ENCODE measurements at places on chromosomes 5 and 9.

DNA sequence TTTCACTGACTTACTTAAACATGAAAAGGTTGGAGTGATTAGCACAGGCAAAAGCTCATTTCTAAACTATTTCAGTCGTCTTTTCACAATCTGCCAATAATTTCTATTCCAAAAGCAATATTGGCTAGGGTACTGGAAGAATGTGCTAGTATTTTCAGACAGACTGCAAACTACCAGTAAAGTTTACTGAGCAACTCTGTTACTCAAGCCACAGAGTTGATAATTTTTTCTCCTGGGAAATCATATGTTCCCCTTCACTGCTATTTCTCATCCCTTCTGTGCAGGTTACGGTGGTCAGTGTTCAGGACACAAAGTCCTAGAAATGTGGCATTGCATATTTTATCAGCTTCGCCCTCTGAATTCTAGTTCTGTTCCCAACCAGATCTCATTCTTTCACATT lies 343.3 kb upstream of the TNC start:
- no peak for DNase-seq

DNA sequence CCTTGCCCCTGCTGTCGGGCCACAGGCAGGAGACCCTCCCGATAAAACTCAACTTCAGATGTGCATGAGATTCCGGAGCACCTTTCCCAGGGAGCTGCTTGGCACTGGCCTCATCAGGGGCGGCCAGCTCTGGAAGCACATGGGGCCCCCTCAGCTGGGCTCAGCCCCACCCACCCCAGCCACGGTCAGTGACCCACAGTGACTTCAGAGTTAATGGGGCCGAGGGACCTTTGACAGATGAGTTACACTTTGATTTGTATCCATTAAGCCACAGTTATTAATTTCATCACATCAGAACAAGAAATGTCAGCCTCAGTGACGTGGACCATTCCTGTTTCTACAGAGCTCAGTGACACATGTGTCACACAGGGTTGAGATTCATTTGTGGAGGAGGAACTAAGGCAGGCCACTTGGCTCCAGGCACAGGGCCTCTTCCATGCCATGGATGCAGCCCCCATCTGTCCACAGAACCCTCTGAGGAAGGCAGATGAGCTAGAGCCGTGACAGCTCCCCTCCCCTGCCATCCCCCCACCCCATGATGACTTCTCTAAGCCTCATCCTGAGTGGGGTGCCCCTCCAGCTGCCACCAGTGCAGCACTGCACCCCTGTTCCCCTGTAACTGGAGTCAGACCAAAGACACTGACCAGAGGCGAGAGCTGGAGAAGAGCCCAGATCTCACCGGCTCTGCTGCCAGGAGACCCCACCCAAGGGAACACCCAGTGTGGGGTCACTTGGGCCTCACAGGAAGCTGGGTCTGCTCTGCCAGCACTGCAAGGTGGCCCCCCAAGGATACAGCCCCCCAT lies 69.4 kb upstream of the ADAMTS2 start:
- no peak for DNase-seq

- DNase-seq = no peak
Measured at GRCh38 chr5:32462618-32463017, 18.1 kb upstream of the ZFR start.

- DNase-seq = no peak
Measured at GRCh38 chr5:149552553-149553160, 1.4 kb upstream of the CSNK1A1 start.

DNA sequence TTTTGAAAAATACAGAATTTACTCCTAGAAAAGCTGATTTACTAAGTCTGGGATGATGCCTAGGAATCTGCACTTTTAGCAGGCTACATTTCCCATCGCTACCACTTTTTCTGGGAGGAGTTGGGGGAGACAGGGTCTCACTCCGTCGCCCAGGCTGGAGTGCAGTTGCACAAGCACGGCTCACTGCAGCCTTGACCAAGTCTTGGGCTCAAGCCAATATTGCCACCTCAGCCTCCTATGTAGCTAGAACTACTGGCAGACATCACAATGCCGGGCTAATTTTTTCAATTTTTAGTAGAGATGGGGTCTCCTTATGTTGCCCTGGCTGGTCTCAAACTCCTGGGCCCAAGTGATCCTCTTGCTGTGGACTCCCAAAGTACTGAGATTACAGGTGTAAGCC lies 85.9 kb downstream of the NR6A1 start:
- DNase-seq = no peak

DNA sequence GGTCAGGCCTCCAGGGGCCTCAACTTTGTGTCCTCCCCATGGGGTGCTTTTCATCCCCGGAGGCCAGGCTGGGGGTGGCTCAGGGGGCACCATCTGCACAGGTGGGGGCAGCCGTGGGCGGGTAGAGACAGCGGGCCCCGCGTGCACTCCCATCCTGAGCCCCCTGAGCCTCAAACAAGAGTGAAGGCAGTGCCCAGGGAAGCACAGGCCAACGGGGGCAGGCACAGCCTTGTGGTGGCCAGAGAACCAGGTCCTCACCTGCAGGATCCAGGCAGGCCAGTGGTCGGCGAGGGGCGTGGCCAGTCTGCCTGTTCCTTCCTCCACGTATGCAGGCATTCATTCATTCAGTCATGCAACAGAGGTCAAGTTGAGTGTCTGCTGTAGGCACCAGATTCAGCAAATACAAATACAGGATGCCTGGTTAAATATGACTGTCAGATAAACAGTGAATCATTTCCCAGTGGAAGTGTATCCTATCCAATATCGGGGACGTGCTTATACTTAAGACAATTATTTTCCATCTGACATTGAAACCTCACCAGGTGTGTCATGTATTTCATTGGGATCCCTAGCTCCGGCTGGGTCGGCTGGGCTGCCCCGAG lies 22.3 kb downstream of the KCNT1 start:
- DNase-seq = no peak

GRCh38 chr9:70677055-70677735 lies 262.7 kb upstream of the KLF9 start:
- DNase-seq = no peak

DNA sequence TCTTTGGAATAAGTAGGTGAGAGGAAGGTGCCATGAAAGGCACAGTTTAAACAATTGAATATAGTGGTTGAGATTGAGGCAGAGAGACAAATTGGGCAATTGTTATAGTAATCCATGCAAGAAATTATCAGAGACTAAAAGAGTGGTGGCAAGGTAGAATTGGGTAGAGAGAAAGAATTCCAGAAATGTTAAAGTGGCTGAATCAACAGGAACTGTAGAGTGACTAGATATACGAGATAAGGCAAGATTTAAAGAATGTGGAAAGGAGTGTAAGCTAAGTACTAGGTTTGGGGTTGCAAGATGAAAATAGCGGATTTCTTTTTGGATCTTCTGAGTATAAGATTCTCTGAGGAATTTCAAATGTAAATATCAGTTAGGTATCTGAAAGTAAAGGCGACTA lies 285.2 kb downstream of the DMRTA1 start:
- no peak for DNase-seq

GRCh38 chr9:128689293-128689774 lies 312 bp downstream of the SET start:
- no peak for DNase-seq

- no peak for DNase-seq
Measured at GRCh38 chr5:132193165-132193694, 34.4 kb downstream of the P4HA2 start.

DNA sequence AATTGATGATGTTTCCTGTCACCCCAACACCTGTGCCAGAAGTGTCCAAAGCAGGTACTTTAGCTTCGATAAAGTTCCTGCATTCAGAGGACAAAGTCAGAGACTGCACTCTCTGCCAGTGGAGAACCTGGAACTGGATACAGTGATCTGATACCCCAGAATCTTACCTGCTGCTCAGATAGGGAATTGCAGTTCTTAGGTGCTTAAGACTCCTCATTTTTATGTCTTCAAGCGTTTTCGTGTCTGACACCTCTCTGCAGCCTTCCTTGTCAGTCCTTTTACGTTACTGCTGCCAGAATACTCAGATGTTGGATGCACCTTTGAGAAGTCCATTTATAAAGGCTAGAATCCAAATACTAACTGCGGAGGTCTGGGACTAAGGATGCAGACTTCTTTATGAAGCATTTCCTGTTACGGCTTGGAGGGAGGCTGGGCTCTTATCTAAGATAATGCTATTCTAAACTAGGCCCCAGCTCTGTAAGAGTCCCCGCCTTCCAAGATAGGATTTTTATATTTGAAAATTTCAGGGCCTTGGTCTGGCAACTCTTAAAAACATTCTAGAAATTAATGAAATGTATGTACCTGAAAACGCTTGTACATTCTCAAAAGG lies 1.9 kb downstream of the ISOC1 start:
- no peak for DNase-seq

DNA sequence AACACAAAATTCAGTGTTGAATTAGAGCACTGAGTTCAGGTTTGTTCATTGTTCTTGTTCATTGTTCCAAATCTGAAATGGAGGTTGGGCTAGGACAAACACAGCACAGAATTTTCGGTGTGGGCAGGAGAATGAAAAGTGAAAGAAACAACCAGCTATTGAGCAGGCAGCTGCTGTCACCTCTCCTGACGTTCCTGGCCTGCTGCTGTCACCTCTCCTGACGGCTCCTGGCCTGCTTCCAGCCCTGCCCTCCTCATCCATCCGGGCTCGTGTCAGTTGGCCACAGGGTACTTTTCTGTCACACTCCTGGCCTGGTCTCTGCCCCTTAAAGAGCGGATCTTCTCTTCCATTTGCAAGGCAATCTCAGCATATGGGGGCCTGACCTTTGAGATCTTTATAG lies 45.2 kb upstream of the CKMT2 start:
- no peak for DNase-seq

GRCh38 chr5:99544356-99544755 lies 615.5 kb upstream of the CHD1 start:
- no peak for DNase-seq

- DNase-seq = no peak
Measured at GRCh38 chr9:5890641-5891040, at the start of gene MLANA. Gene MLANA, plus strand, starts transcription at chr9:5890889. Its CDS starts 1,586 bp downstream, at chr9:5892475.

GRCh38 chr9:126317513-126317912 lies 9.1 kb upstream of the MVB12B start:
- DNase-seq = no peak

GRCh38 chr9:128689820-128690683 lies 1.0 kb downstream of the SET start:
- no peak for DNase-seq

DNA sequence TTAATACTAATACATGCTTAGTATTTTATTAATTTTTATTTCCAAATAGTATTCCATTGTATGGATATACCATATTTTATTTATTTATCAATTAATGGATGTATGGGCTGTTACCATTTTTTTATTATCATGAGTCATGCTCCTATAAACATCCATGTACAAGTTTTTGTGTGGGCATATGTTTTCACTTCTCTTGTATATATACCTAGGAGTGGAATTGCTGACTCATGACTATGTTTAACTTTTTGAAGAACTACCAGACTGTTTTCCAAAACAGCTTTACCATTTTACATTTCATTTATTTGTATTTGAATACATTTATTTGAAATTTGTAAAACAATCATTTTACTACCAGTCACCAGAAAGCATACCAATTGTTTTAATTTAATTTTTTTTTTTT lies 14.1 kb upstream of the LRRC19 start:
- DNase-seq = no peak

- DNase-seq = no peak
Measured at GRCh38 chr5:137533963-137534362, 34.8 kb upstream of the SPOCK1 start.

GRCh38 chr9:114198249-114199040 lies 43.1 kb downstream of the COL27A1 start:
- DNase-seq = peak; percentile 28

GRCh38 chr5:89417990-89418389 lies 535.0 kb upstream of the MEF2C start:
- DNase-seq = no peak

GRCh38 chr5:109451146-109451545 lies 41.4 kb upstream of the PJA2 start:
- no peak for DNase-seq

DNA sequence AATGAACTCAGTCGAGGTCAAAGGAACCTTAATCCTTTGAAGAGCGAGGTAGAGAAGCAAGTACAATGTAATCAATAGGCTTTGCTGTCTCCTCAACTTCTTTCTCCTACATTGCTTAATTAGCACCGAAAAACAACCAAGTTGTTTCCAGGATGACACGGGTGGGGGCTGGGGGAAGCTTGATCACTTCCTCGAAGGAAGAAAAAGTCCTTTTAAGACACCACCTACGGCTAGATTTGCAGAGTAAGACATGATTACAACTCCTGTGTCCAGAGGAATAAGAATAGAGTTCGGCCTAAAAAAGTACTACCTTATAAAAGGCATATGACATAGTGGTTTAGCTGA lies 811 bp upstream of the ARRDC3 start:
- no peak for DNase-seq

DNA sequence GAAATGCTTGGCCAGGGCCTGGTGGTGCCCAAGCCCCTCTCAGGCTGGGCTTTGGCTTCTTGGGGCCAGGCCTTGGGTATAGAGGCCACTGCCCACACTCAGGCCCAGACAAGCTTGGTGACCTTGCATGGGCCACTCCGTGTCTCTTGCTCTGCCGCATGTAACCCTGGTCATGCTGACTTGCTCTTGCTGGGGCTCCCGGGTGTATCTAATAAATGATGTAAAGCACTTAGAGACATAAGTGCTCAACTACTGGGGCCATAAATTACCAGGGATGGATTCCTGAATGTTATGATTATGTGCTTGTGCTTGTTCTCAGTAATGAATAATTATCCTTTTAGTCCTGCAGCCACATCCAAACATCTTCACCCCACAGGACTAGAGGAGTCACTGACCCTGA lies 54.0 kb downstream of the C5orf15 start:
- no peak for DNase-seq

GRCh38 chr5:155665361-155665760 lies 651.8 kb downstream of the KIF4B start:
- DNase-seq = no peak

DNA sequence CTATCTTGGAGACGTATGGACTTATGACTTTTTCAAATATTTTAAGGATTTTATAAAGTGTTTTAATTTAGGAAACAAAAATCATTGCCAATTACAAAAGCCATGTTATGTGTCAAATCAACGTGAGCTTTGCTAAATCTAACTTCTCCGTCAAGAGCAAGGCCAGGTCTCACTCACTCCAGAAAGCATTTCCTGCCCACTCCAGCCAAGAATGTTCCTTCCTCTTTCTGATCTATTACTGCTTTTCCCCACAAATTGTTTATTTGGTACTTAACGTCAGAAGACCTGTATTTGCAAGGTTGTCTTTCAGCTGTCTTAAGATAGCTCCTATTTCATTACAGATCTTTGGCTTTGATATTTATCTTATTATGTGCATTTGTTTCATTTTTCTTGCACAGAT lies 193.5 kb upstream of the HAPLN1 start:
- no peak for DNase-seq

DNA sequence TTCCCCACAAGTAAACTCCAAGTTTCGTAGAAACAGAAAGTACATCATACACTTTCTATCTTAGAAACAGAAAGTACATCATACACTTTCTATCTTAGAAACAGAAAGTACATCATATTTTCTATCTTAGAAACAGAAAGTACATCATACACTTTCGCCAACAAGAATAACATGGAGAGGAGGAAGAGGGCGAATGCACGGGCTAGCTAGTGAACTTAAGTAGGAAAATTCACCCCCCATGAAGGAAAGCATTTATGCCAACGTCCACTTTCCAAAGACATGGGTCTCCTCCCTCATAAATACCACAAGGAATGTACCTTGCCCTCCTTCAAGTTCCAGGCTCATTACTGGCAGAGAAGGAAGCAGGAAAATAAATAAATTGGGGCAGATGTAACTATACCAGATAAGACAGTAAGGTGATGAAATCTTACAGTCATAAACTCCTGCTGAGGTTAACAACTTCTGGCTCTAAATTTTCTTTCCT lies 64.7 kb downstream of the FRMD3 start:
- no peak for DNase-seq

GRCh38 chr5:6492934-6493333 lies 44.3 kb downstream of the UBE2QL1 start:
- DNase-seq = no peak

- DNase-seq = no peak
Measured at GRCh38 chr9:95627802-95628201, 111.0 kb upstream of the PTCH1 start.

Measured in cerebellar nuclear complex (tissue), 1 donor.